ENCODE measurements at places on chromosomes 11 and 22. TPM values are rescaled to one million over a fixed set of nuclear protein-coding genes. Genes with fewer than 3 reads are reported as not detected.

Gene TTC36
- total RNA-seq, result 2.6 TPM

Gene TUBA8
- total RNA-seq, result 1.8 TPM

Gene VPREB1
- total RNA-seq, result not detected

Gene SULT4A1
- 1.5 TPM for total RNA-seq

Gene HTR3A
- not detected for total RNA-seq

Gene TRIM51
- total RNA-seq, result not detected

Gene KRTAP5-10
- not detected for total RNA-seq

Gene ARHGAP20
- total RNA-seq, result 0.70 TPM
